ENCODE measurements at places on chromosomes 4 and X.

DNA sequence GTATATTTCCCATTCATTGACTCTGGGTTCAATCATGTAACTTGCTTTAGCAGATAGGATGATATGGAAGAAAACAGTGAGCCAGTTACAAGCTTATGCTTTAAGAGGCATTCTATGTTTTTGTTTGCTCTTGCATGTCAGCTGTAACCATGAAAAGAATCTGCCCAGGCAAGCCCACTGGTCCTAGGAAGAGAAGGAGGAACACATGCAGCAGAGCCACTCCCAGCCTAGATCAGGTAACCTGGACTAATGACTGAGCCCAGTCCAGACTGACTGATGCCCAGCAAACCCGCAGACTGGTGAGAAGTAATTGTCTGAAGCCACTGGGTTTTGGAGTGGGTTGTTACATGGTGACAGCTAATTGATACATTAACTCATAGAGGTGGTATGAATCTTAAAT, 167.9 kb downstream of the COL4A6 start:
- no peak for DNase-seq

- DNase-seq: peak; percentile 34
These were observed 1008.5 kb upstream of the LCORL start for GRCh38 chr4:19030048-19030447.

DNA sequence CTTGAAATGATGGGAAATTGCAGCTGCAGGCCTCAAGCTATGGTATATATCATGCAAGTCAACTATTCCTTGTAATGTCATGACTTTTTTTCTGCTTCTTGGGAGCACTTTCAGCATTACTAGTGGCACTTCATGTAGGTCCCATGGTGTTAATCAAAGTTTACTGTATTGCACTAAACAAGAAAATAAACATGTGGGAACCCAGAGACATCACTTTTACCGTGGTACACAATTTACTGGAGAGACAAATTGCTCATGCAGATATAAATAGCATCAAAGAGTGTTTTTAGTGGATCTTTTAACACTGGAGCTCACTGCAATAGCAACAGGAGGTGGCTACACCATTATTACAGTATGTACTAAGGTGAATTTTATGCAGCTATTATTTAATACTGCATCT, 79.2 kb downstream of the UNC5C start:
- DNase-seq: no peak

GRCh38 chrX:103157496-103158316, 57.2 kb upstream of the BEX4 start:
- peak; percentile 19 for DNase-seq

GRCh38 chr4:55125087-55125721, at the start of gene KDR:
Gene KDR, minus strand, starts transcription at chr4:55125595. Its CDS starts 302 bp downstream, at chr4:55125293.
- peak; percentile 17 for DNase-seq

GRCh38 chr4:69134471-69134870, 38.2 kb downstream of the UGT2B7 start:
- DNase-seq: no peak

- peak; percentile 84 for DNase-seq
These were observed 122.4 kb upstream of the ETNPPL start for GRCh38 chr4:108885211-108885610.

- no peak for DNase-seq
These were observed 986 bp downstream of the MTMR8 start for GRCh38 chrX:64394059-64394873.

DNA sequence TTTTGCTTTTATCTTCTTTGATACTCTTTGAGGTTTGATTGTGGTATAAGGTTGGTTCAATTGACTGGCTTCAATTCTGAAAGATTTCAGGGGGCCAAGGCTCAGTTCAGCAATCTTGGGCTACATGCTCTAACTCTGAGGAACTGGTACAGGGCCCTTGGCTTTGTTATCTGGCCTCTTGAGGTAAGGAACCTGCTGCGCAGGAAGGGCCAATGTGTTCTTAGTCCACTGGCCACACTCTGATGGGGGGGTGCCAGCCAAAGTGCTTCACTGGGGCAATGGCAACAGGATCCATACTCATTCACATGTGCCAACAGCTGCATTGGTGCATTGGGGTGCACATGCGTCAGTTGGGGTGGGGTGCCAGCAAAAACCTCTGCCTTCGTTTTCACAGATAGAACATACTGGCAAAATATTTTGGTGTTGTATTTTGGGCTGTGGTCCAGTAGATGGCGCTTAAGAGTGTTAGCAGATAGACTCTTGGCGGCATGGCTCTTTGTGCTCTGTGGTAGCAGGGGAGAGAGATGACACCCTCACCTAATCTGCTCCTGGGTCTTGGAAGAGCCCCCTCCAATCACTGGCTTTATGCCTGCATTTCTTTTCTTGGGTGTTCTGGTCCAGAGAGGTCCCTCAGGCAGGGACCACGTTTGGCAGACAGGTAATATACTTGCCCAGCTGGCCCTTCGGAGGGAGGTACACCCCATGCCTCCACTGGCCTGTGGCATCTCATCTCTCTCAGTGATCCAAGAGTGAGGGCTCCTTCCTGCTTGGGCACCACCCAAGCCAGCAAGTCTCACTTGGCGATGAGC, 42.9 kb downstream of the NDST3 start:
- DNase-seq: peak; percentile 32

DNA sequence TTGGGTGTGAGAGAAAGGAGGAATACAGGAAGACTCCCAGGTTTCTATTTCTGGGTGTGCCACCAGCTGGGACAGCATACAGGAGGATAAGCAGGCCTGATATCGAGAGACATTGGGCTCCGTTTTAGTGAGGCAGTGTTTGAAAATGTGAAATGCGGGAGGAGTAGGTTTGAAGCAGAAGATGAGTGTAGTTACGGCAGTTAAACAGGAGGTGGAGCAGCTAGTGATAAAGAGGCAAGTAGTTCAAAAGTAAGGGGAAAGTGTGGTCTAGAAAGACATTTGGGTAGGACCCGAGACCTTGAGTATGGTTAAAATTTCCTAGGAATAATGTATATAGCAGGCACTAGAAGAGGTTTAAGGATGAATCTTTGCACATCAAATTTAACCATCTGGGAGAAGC, 42.4 kb downstream of the DCUN1D4 start:
- peak; percentile 5 for DNase-seq

- no peak for DNase-seq
These were observed 25.3 kb downstream of the FBXW7 start for GRCh38 chr4:152510349-152511147.

DNA sequence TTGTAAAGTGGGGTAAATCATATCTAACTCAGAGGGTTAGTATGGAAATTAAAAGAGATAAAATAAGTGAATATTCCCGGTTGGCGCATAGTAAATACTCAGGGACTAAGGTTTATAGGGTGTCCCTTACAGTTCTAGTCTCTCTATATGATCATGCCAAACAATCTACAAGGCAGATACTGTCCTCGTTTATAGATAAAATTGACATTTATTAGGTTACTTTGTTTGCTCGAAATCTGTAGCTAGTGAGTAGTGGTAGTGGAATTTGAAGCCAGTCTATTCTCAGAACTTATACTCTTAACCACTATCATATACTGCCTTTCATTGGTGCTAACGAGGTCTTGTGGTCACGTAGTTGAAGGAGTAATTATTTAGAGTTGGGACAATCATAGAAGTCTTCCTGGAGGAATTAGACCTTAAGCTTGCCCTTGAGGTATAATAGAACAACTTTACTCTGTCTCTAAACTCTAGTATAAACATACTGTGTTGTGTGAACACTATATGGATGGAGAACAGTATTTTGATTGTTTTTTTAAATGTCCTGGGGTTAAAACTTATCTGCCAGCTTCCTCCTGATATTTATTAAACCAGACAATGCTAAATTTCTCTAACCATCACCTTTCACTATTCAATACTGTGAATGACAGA, 324.0 kb downstream of the STIM2 start:
- DNase-seq: no peak

GRCh38 chr4:89172865-89173264, 61.5 kb downstream of the TIGD2 start:
- DNase-seq: no peak

GRCh38 chr4:173519111-173520101, 10.6 kb downstream of the HAND2 start:
- peak; percentile 28 for DNase-seq

GRCh38 chrX:103170216-103170615, 44.7 kb upstream of the BEX4 start:
- DNase-seq: peak; percentile 49

DNA sequence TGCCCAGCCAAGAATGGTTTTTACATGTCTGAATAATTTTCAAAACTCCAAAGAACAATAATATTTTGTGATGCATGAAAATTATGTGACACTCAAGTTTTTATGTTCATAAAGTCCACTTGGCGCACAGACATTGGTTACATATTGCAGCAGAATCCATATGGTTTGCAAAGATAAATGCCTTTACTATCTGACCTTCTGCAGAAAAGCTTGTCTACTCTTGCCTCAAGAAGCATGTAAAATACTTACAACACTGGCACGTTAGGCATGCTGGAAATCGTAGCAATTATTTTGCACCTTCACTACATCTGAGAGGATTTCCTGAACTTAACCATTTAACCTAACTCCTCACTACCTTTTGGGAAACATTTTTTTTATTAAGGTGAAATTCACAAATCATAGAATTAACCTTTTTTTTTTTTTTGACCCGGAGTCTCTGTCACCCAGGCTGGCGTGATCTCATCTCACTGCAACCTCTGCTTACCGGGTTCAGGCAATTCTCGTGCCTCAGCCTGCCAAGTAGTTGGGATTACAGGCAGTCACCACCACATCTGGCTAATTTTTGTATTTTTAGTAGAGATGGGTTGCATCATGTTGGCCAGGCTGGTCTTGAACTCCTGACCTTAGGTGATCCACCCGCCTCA, 3.5 kb upstream of the XG start:
- DNase-seq: no peak

- peak; percentile 36 for DNase-seq
These were observed 355.7 kb upstream of the NOCT start for GRCh38 chr4:138659812-138660316.

- peak; percentile 3 for DNase-seq
These were observed 287.4 kb downstream of the CHIC1 start for GRCh38 chrX:73850124-73851013.

DNA sequence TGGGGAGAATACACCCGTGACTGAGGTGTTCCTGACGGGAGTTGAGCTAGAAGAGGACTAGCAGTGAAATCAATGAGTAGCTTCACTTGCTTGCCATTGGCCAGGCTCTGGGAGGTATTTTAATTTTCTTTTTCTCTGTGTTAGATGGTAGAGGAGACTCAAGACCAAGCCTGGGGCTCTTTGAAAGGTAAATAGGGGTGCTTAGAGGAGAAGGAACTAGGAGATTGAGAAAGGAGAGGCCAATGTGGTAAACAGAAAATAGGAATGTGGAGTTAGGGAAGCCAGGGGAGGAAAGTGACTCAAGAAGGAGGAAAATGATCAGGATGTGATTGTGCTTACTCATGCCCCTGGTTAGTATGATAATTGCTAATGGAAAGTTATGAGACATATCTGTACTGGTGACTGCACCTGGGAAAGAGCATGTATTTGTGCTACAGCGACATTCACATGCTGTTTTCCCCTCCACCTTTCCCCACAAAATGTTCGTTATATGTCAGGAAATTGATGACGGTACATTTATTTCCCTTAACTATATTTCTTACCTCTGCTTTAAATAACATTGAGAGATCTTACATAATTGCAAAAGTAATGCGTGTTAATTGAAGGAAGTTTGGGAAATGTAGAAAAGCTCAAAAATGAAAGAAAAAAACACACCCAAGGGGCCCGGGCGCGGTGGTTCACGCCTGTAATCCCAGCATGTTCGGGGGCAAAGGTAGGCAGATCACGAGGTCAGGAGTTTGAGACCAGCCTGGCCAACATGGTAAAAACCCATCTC, 16.9 kb upstream of the LRBA start:
- DNase-seq: peak; percentile 69

GRCh38 chr4:40330536-40330935, 4.6 kb upstream of the CHRNA9 start:
- DNase-seq: no peak

GRCh38 chrX:123203772-123204171, 19.7 kb downstream of the GRIA3 start:
- DNase-seq: no peak

GRCh38 chr4:140877781-140878180, 121.6 kb upstream of the TBC1D9 start:
- peak; percentile 15 for DNase-seq

- DNase-seq: no peak
These were observed 7.7 kb downstream of the ERVMER34-1 start for GRCh38 chr4:52743444-52744019.

DNA sequence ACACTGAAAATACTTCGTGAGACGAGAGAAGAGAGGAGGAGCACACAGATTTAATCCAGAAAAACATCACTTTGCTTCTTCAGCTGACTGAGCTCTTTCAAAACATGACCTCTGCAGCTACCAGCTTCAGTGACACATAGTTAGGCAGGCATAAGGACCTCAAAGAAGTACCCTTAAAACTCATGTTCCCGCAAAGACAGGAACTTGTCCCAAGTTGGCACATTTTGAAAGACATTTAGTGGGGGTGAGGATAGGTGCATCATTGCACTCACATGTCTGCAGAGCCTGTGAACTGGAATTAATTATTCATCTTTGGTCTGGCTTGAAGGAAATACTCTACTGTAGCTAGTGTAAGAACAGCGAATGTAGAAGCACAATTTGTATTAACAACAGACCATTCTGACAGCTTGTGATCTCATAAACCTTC, 221.8 kb downstream of the MGST2 start:
- DNase-seq: no peak

DNA sequence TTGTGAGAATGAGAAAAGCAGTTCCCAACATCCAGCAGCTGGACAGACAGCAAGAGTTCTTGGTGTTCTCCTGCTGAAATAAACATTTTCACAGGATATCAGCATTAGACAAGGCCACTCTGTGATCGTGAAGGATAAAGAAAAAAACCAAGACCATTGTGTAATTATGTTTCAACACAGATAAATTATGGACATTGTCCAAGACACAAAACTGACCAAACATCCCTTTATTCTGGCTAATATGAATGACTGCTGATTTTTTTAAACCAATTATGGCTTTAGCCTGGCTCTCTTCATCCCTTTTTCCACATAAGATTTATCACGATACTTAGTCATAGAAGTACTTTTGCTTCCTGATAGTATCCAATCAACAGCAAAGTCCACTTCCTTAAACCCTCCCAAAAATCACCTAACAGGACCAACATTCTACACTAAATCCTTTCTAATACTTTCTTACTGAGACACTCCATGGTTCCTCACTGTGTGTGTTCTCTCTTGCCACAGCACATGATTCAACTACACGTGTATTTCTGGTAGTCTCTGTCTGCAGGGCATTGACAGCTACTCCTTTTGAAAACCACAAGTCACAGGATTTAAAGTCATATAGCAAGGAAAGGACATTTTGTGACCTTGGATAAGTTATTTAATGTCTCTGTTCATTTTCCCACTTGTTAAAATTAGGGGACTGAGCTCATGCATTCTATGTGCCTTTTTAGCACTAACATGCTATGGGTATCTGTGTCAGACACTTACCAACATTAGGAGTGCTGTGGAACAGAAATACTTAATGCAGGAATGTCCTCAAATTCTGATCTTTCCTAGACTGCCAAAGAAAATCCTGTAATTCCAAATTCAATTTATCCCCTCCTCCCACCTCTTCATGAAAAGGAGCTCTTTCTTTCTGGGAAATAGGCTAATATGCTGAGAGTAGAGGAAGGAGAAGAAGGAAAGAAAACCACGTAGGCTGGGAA, 137.2 kb upstream of the PGRMC2 start:
- DNase-seq: peak; percentile 48
